HuH-7.5 (cell line): ENCODE measurements at places on chromosomes 6 and 20.

DNA sequence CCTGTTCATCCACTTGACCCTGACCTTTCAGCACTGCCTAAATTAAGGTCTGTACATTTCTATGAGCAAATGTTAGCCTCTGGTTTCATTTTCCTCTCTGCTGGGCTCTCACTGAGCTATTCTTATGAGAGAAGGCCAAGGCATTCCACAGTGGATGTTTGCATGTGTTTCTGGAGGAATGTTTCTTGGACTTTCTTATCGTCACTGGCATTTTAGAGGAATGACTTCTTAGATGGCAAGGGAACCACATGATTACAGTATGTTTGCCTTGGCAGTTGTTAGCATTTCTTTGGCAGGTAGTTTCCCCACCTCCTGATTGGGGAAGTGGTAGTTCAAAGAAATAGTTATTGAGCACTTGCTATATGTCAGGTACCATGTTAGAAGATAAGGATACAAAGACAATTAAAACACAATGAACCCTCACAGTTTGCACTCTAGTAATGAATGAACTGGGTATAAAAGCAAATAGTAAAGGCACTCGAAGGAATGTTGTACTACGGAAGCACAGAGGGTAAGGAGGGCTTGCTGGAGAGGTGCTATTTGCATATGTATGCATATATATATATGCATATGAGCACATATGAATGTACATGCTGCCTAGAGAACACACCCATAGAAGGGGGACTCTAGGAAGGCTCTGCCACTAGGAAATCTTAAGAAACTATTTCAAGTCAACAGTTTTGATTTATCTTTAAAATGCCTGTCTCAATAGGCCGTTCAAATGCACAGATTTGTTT lies 307.4 kb downstream of the EYA4 start:
- DNase-seq = no peak

GRCh38 chr6:103177791-103178190 lies 1681.9 kb downstream of the HACE1 start:
- no peak for DNase-seq

DNA sequence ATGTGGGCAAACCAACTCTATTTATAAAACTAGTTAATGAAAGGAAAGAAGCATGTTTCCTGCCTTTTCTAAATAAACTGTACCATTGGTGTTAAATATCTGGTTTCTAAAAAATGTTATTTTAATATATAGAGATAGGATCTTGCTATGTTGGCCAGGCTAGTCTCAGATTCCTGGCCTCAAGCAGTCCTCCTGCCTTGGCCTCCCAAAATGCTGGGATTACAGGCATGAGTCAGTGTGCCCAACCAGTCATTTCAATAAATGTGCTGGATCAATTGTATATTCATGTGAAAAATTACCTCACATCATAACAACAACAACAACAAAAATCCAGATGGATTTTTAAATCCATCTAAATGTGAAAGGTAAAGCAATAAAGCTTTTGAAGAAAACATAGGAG lies 80.3 kb downstream of the CDS2 start:
- no peak for DNase-seq

DNA sequence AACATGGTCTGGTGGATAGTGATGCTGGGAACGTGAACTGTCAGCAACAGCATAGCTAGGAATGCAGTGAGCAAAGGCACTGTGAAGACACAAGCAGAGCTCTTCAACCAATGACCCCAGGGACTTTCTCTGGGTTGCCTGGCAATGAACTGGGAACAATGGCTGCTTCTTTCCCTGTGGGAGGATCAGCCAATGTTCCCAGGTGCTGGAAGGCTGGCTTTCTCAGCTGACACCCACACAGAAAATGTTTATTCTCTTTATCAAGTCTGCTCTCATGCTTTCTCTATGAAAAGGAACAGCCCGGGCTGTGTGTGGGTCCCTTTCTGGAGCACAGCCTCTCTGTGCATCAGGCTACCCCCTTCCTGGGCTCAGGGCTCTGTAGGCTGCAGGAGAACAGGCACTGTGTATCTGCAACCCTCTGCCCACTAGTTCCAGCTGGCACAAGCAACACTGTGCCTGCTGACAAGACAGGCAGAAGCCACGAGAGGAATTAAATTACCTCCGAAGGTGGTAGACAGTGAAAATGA lies 54.2 kb downstream of the HFE start:
- DNase-seq = no peak

- no peak for DNase-seq
Observed at GRCh38 chr6:1137849-1138248, 174.0 kb upstream of the FOXQ1 start.

DNA sequence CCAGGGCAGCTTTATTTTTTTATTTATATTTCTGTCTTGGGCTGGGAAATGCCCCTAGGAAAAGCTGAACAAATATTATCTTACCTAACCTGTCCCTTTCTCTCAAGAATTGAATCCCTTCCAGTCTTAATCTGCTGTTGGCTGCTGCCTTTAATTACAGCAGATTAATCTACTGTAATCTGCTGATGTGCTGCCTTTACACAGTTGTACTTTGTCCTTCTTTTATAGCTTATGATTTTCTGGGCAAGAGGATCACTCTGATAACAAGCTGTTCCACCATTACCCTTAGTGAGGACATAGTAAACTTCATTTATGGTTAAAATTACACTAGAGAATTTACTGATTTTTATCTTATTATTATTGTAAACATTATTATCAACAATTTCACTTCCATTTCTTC lies 234.5 kb upstream of the MAN1A1 start:
- DNase-seq = no peak

DNA sequence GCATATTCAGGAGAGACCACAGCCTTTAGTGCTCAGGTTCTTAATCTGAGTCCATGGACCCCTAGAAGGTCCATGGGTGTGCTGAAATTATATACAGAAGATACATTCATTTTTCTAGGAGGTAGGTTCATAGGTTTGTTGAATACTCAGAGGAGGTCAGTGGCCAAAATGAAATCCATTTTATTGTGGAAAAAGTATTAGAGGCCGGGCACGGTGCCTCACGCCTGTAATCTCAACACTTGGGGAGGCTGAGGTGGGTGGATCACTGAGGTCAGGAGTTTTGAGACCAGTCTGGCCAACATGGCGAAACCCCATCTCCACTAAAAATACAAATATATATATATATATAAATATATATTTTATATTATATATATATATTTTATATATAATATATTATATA lies 9.0 kb upstream of the UST start:
- DNase-seq = no peak

DNA sequence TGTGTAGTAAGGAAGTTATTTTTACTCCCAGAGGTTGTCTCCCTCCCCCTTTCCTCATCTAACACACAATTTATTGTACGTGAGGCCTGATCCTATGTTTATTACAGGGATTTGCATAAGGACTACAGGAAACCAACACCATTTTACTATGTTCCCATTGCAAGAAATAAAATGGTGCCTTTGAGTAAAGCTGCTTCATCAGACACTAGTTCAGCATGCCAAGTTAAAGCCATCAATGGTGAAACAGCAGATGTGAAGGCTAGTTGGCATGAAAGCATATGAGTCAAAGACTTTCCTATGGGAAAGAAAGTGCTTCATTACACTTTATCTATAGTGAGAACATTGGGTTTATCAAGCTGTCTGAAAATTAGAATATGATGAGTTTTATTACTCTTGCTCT lies 543.0 kb downstream of the GRIK2 start:
- DNase-seq = no peak

GRCh38 chr6:33967966-33968724 lies 164.3 kb upstream of the MLN start:
- peak; percentile 76 for DNase-seq

- DNase-seq = peak; percentile 90
Observed at GRCh38 chr20:3818155-3819151, 1.9 kb upstream of the AP5S1 start.

GRCh38 chr6:116011520-116011919 lies 49.2 kb downstream of the FRK start:
- no peak for DNase-seq

DNA sequence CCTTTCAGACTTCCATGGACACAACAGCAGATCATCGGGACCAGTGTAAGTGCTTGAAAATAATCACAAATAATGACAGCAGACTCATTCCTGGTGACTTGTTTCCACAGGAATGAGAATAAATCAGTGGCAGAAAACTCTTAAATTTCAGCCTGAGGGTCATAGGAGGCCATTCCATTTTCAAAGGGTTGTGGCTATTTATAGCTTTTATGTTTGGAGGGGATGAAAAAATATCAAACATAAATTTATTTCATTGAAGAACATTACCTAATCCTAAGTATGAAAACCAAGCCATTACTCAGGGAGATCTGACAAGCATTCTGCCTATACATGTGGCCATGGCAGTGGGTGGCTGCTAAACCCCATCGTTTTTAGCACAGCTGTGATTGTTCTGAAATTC lies 173.6 kb upstream of the CNR1 start:
- no peak for DNase-seq

- no peak for DNase-seq
Observed at GRCh38 chr20:34243377-34243776, 2.2 kb downstream of the ASIP start.

- peak; percentile 68 for DNase-seq
Observed at GRCh38 chr6:82363428-82364086, at the start of gene TPBG. Gene TPBG, plus strand, starts transcription at chr6:82363817. Its CDS starts 1,145 bp downstream, at chr6:82364962.
